ENCODE measurements at places on chromosomes 7 and 10.

DNA sequence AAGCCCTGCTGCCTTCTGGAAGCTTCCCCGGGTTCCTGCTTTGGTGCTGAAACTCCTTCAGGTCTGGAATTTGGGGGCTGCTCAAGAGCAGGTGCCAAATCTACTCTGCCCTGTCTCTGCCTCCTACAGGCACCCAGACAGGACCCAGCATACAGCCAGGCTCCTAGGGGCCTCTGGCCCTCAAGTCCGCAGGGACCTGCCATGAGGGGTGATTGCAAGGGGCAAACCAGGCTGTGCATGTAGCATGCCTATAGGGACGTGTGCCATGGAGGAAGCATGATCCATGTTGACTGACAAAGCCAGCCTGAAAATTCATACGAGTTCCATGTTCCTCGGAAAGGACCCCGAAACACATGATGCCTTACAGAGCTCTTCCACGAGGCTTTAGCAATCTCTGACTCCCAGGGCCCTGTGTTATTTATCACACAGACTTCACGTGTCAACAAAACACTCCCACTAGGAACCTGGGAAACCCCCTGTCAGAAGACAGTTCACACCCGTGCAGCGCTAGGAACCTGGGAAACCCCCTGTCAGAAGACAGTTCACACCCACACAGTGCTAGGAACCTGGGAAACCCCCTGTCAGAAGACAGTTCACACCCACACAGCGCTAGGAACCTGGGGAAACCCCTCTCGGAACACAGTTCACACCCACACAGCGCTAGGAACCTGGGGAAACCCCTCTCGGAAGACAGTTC, 75.3 kb upstream of the DNAAF5 start:
- DNase-seq: no peak

GRCh38 chr10:44512431-44513022, 127.6 kb upstream of the CXCL12 start:
- DNase-seq: no peak

- DNase-seq: no peak
Measured at GRCh38 chr10:17506856-17507471, 52.6 kb upstream of the ST8SIA6 start.

DNA sequence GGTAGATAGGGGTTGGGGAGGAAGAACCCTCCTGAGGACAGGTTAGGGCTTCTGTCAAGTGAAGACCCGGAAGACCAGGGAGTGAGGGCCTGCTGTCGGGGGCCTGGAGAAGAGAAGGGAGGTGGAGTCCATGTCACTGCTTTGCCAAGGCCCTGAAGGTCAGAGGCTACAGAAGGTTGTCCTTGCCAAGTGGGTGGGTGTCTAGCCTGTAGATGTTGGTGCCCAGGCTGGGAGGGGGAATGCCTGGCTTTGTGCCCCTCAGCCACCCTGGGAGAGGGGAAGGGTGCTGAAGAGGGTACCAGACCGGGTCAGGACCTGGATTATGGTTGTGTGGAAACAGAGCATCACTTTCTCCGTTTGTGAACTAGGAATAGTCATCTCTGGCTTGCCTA, 67.2 kb upstream of the AQP1 start:
- no peak for DNase-seq

GRCh38 chr7:3979611-3980299, 678.7 kb downstream of the SDK1 start:
- no peak for DNase-seq

- DNase-seq: no peak
Measured at GRCh38 chr7:16205466-16205865, 215.9 kb downstream of the CRPPA start.

GRCh38 chr10:34801097-34801733, 13.9 kb downstream of the PARD3 start:
- DNase-seq: no peak

DNA sequence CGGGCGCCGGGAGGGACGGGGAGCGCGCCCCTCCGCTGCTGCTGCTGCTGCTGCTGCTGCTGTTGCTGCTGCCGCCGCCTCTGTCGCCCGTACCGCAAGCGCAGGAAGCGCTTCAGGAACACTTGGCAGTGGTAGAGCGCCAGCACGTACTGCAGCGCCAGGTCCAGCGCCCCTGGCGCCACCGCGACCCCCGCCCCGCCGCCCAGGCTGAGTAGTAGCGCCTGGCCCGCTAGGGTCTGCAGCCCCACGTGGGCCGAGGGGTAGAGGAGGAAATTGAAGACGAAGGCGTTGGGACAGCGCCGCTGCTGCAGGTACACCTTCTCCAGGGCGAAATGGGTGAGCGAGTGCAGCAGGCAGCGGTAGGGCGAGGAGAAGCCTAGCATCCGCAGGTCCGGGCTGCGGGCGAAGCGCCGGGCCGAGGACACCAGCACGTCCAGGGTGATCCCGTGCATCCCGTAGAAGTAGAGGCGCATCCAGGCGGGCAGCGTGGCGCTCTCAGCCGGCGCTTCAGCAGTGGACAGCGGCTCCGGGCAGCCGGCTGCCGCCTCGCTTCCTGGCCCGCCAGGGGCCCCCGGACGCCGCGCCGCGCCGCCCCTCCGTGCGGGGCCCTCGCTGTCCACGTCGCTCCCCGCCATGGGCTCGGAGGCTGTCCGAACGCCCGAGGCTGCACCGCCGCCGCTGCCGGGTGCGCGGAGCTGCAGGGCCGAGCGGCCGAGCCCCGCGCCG, at the start of gene TMEM229A:
Gene TMEM229A (minus strand): TSS at position 699 of the 726 bp plus-strand sequence. CDS start 64 bp downstream, at position 635.
- DNase-seq: peak; percentile 49

- DNase-seq: no peak
Measured at GRCh38 chr7:34311591-34311990, 346.4 kb upstream of the NPSR1 start.

DNA sequence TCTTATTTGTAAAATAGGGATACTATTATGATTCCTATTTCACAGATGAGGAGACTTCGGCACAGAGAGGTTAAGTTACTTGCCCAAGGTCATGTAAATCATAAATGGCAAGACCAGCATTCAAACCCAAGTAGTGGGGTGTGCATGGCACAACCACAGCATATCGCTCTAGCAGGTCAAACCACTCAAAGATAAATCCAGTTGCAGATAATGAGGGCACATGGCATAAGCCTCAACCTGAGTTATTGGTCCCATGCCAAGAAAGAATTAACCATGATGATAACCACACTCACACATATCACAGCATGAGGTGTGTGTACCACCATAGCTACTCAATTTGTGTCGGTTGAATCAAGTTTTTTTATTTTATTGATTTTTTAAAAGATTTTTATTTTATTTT, 180.5 kb downstream of the CREB5 start:
- no peak for DNase-seq

GRCh38 chr7:24152877-24153472, 131.0 kb upstream of the NPY start:
- DNase-seq: no peak

DNA sequence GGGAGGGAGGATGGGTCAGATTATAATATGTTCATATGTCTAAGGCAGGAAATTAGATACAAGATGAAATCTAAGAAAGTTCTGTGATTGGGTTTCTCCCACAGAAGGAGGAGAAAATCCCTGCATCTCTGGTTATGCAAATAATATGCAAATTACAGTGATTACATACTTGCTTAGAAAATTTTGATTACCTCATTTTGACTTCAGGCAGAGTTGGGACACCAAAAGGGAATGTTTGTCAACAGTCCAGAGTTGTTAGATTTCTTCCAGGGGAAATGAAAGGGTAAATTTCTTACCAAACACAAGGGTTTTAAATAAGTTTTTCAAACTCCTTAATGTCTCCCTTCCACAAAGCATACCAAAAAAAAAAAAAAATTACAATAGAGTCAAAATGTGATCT, 101.4 kb upstream of the STEAP1B start:
- DNase-seq: no peak

- DNase-seq: no peak
Measured at GRCh38 chr7:157652954-157653826, 316.4 kb downstream of the DNAJB6 start.

- no peak for DNase-seq
Measured at GRCh38 chr10:121062115-121062514, 211.0 kb downstream of the WDR11 start.

DNA sequence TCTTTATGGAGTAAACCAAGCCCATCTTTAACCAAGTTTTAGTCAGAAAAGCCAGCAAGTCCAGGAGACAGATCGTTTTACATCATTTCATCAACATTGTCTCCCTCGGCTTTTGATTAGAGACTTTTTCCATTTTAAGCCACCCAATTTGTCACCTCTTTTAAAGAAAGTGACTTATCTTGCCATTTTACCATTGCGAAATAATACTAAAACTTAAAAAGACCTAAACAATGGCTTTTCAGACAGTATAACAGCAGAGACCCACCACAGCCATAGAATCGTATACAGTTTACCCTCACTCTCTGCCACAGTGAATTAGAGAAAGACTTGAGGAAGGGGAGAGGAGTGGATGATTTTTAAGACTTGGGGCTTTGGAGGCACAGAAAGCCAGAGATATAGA, 359.7 kb upstream of the C7orf33 start:
- no peak for DNase-seq

GRCh38 chr10:13816195-13816925, 229.6 kb downstream of the PRPF18 start:
- no peak for DNase-seq

DNA sequence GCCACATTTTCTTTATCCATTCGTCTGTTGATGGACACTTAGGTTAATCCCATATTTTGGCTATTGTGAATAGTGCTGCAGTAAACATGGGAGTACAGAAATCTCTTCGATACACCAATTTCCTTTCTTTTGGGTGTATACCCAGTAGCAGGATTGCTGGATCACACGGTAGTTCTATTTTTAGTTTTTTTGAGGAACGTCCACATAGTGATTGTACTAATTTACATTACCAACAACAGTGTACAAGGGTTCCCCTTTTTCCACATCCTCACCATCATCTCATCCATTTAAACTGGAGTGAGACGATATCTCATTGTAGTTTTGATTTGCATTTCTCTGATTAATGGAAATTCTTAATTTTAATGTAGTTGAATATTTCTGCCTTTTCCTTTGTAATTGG, 19.3 kb downstream of the VKORC1L1 start:
- DNase-seq: no peak

GRCh38 chr7:115914951-115915350, 115.6 kb downstream of the TFEC start:
- no peak for DNase-seq

- DNase-seq: no peak
Measured at GRCh38 chr7:44048031-44048795, 3.7 kb downstream of the DBNL start.

DNA sequence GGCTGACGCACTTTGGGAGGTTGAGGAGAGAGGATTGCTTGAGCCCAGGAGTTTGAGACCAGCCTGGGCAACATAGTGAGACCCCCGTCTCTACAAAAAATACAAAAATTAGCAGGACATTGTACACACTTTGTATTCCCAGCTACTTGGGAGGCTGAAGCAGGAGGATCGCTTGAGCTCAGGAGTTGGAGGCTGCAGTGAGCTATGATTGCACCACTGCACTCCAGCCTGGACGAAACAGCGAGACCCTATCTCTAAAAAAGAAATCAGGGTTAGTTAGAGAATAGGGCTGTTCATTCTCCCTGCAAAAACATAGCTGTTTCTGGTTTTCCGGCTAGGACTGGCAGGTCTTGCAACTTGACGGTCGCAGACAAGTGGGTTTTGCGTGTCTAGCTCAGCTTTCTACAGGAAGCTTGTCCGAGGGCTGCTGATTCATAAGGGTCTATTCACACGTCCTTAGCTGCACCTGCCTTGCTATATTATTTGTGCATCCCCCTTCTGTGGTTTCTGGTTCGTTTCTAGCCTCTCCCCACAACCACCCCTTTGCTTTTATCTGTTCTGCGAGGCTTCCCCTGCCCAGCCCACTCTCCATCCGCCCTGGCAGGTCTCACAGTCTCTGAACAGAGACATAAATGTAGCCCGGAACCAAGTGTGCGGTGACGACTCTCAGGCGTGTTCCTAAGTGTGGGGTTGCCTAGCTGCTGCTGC, 10.7 kb downstream of the AMZ1 start:
- DNase-seq: peak; percentile 85

DNA sequence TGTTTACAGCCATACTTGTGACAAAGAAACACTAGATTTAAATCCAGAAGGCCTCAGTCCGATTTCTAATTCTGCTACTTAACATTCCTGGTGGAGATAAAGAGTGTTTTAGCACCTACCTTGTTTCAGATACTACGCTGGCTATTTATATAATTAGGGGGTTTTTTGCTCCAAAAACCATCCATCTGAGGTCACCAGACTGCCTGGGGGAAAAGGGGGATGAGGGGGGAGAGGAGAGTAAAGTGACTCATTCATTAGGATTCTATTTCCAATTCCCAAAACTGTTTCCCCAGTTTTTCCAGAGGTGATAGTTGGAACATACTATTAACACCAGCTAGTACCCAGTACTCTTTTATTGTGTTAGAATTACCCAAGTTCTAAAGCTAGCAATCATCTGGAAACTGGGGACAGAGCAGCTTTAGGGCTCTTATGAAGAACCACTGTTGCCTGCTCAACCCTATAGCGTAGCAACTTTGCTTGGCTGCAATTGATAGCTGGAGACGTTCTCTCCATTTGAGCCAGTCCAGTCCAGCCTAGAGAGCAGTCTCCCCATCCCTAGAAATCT, 6.6 kb downstream of the GCC1 start:
- DNase-seq: no peak

GRCh38 chr7:123198668-123199652, 809 bp downstream of the SLC13A1 start:
- no peak for DNase-seq

- no peak for DNase-seq
Measured at GRCh38 chr7:131800008-131800407, 243.6 kb upstream of the PODXL start.

DNA sequence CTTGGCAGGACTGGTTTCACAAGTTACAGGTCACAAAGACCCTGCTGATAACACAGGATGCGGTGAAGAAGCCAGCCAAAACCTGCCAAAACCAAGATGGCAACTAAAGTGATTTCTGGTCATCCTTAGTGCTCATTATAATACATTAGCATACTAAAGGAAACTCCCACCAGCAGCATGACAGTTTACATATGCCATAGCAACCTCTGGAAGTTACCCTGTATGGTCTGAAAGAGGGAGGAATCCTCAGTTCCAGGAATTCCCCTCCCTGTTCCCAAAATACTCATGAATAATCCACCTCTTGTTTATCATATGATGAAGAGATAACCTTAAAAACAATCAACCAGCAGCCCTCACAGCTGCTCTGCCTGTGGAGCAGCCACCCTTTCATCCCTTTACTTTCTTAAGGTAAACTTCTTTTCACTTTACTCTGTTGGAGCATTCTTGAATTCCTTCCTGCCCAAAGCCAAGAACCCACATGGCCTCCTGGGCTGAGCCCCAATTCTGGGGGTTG, 21.9 kb downstream of the DPY19L1 start:
- DNase-seq: no peak

- DNase-seq: peak; percentile 79
Measured at GRCh38 chr10:71771821-71772617, 1.3 kb downstream of the VSIR start.

- no peak for DNase-seq
Measured at GRCh38 chr10:35438718-35439571, 102.6 kb downstream of the CCNY start.

GRCh38 chr10:43864656-43865055, 216.0 kb upstream of the ZNF32 start:
- no peak for DNase-seq

- no peak for DNase-seq
Measured at GRCh38 chr10:58993480-58994221, 182.8 kb upstream of the PHYHIPL start.

GRCh38 chr7:1592299-1592871, 22.6 kb upstream of the PSMG3 start:
- no peak for DNase-seq

All from SW480 (cell line).